ENCODE measurements at places on chromosomes 2 and 18.

GRCh38 chr18:12278741-12279682, 24.9 kb downstream of the CIDEA start:
- peak overlapping the region; percentile 95 for H3K27ac ChIP-seq
- peak; percentile 33 for DNase-seq
- peaks cover 15% of the 10 kb centered on the region for H3K4me1 ChIP-seq
- peak overlapping the region; percentile 66 for H3K4me3 ChIP-seq

DNA sequence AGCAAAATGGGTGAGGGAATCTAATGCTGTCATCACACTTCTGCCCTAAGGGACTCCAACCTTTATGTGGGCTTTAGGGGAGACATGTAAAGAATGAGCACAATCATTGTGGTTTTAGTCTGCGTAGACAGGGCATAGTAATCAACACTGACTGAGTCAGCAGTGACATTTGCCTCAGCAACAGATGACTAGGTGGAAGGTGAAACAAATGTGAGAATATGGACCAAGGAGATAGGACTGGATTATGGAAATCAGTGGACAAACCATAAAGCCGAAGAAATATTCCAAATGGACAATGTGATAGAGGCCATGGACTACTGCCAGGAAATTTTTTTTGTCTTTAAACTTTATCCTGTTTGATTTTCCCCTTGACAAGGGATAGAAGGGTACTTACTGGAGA, 83.9 kb downstream of the PDK1 start:
- H3K27me3 ChIP-seq: no peaks in the 10 kb centered on the region
- no peaks in the 10 kb centered on the region for H3K4me1 ChIP-seq
- H3K27ac ChIP-seq: no peak overlapping the region
- H3K36me3 ChIP-seq: no peaks in the 10 kb centered on the region
- no peak for DNase-seq

DNA sequence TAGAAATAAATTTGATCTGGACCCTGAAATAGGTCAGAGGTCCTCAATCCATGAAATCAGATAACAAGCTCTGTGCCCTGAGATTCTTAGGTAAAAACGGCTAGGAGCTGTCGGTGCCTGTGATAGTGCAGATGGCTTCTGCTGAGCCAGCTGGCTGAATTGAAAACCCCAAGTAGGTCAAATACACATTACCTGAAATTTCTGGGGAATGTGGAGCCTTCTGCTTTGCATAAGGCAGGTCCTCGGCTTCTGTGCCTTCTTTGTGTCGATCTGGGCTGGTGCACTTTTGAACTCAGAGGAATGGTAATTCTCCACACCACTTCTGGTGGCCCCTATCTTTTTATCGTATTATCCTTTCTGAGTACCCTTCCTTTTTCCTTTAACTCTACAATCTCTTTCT, 66.6 kb downstream of the CNTNAP5 start:
- H3K27ac ChIP-seq: no peak overlapping the region
- H3K4me1 ChIP-seq: no peaks in the 10 kb centered on the region
- no peaks in the 10 kb centered on the region for H3K27me3 ChIP-seq
- H3K4me3 ChIP-seq: no peak overlapping the region

DNA sequence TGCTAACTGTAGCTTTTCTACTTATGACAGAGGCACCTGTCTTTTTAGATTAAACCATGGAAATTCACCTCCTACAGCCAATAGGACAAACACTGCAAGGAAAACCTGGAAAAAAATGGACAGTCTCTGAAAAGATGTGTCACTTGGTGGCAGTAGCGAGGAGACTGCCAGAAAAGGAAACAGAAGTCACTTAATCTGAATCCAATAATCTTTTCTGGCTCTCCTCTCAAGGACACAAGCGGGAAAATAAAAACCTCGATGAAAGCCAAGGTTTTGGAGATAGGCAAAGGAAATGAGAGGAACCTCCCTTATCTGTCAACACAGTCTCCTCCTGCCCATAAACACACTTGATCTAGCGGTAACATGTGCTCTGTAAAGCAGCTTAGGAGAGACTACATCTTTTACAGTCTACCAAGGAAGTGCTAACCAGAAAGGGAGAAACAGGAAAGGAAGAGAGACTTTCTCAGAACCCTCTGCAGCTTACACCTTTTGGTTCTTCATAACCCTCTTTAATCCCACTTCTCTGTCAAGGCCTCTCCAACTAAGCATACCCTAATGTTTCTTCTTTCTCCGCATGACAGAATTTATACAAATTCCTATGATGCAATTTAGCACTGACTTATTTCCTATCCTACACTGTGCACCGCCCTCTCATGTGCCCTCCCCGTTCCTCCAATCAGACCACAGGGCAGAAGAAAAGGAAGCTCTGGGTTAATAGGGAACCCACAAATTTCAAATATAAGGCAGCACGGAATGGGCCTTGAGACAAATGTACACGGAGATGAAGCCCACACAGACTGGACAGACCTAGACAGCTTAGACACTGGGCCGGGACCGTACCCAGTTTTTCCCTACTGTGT, 52.8 kb downstream of the CLASP1 start:
- H3K4me3 ChIP-seq: no peak overlapping the region
- peaks cover 10% of the 10 kb centered on the region for H3K36me3 ChIP-seq
- peaks cover 22% of the 10 kb centered on the region for H3K4me1 ChIP-seq
- no peaks in the 10 kb centered on the region for H3K27me3 ChIP-seq
- no peak for DNase-seq

- peak overlapping the region; percentile 94 for H3K27ac ChIP-seq
- H3K27me3 ChIP-seq: no peaks in the 10 kb centered on the region
These were observed 59.2 kb downstream of the DOCK10 start for GRCh38 chr2:224982910-224983711.

- no peaks in the 10 kb centered on the region for H3K36me3 ChIP-seq
- H3K27me3 ChIP-seq: peaks cover 3% of the 10 kb centered on the region
- DNase-seq: no peak
- H3K4me1 ChIP-seq: no peaks in the 10 kb centered on the region
- H3K27ac ChIP-seq: no peak overlapping the region
- H3K4me3 ChIP-seq: no peak overlapping the region
These were observed 90.8 kb downstream of the CCBE1 start for GRCh38 chr18:59606193-59607077.

- DNase-seq: peak; percentile 45
- H3K27me3 ChIP-seq: peaks cover 9% of the 10 kb centered on the region
- H3K27ac ChIP-seq: no peak overlapping the region
- no peaks in the 10 kb centered on the region for H3K4me1 ChIP-seq
- no peaks in the 10 kb centered on the region for H3K36me3 ChIP-seq
These were observed 12.7 kb upstream of the FHOD3 start for GRCh38 chr18:36284671-36285295.

GRCh38 chr2:38079116-38080052, 3.4 kb upstream of the CYP1B1 start:
- DNase-seq: no peak
- no peak overlapping the region for H3K27ac ChIP-seq
- no peaks in the 10 kb centered on the region for H3K36me3 ChIP-seq
- H3K4me1 ChIP-seq: peaks cover 9% of the 10 kb centered on the region
- no peak overlapping the region for H3K4me3 ChIP-seq
- peaks cover 85% of the 10 kb centered on the region for H3K27me3 ChIP-seq

DNA sequence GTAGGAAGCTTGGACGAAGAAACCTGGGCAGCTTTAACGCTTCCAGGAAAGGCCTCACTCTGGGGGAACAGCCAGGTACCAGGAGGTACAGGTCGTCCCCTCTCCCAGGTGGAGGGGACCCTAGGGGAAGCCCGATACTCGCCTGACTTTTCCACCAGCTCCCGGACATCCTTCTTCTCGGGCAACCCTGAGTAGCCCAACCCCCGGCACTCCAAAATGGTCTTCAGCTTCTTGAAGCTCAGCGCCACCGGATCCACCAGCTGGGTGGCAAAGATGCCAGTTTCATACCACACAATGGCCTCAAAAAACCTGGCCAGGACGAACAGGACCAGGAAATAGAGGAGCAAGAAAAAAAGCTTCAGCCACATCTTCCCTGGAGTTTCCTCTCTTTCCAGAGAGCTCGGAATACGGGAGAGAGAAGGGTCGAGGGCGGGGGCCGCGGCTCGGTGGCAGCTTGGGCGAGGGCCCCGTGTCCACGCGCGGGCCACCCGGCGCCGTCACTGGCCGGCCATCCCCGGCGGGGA, 1.1 kb downstream of the RNF103 start:
- peak overlapping the region; percentile 92 for H3K27ac ChIP-seq
- peaks cover 5% of the 10 kb centered on the region for H3K36me3 ChIP-seq
- H3K27me3 ChIP-seq: no peaks in the 10 kb centered on the region
- H3K4me3 ChIP-seq: peak overlapping the region; percentile 93
- peaks cover 41% of the 10 kb centered on the region for H3K4me1 ChIP-seq

DNA sequence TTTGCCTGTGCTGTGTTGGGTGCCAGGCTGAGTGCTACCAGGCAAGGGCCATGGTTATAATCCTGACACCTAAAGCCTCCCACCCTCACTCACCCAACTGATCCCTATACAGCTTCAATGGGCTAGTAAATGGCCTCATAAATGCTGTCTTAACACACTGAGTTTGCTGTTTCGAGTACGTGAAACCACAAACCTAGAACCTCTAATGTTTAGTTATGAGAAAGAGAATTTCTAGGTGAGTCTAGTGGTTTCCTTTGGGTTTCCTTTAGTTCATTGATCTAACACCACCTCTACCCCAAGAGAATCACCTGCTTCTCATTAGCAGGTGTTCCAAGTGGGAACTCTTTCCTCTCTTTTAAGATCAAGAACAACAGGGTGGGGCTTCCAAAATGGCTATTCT, 172.0 kb downstream of the MC4R start:
- H3K4me1 ChIP-seq: no peaks in the 10 kb centered on the region
- DNase-seq: no peak
- peaks cover 10% of the 10 kb centered on the region for H3K27me3 ChIP-seq
- no peak overlapping the region for H3K27ac ChIP-seq
- no peaks in the 10 kb centered on the region for H3K36me3 ChIP-seq
- no peak overlapping the region for H3K4me3 ChIP-seq

- H3K27ac ChIP-seq: no peak overlapping the region
- no peak overlapping the region for H3K4me3 ChIP-seq
- H3K36me3 ChIP-seq: no peaks in the 10 kb centered on the region
- peaks cover 6% of the 10 kb centered on the region for H3K4me1 ChIP-seq
These were observed 119.0 kb upstream of the CELF4 start for GRCh38 chr18:37684590-37684989.

DNA sequence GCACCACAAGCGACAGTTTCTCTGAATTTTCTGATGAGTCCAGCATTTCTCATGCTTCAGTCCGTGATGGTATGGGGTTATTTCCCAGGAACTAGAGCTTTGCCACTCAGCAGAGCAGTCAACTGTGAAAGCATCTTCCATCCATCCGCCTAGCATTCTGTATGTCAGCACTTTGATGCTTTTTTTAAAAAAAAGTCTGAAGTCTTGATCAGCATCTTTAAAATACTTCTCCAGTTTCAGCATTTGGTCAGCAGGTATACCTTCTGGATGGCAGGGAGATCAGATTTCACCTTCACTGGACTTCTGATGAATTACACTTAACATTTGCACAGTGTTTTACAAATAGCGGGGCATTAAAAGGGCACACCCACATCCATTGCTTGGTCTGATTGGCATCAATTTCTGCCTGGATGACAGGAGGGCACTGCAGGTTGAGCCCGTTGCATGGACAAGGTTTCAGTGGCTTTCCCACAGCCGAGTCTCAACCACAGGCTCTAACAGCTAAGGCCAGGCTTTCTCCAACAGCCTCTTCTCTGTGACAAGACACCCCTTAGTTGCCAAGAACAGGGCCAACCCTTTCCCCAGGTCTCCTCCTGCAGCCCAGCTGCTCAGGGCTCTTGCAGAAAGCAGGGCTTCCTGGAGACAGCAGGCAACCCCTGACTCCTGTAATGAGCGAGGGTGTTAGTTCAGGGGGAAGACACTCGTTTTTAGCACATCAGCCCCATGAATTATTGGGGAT, 54.0 kb downstream of the EMILIN2 start:
- no peak overlapping the region for H3K4me3 ChIP-seq
- no peak overlapping the region for H3K27ac ChIP-seq
- peaks cover 6% of the 10 kb centered on the region for H3K27me3 ChIP-seq
- H3K4me1 ChIP-seq: peaks cover 4% of the 10 kb centered on the region
- H3K36me3 ChIP-seq: no peaks in the 10 kb centered on the region

- no peak overlapping the region for H3K4me3 ChIP-seq
- H3K4me1 ChIP-seq: peaks cover 3% of the 10 kb centered on the region
- no peaks in the 10 kb centered on the region for H3K27me3 ChIP-seq
These were observed 14.3 kb upstream of the STAM2 start for GRCh38 chr2:152189622-152190495.

- DNase-seq: no peak
- H3K27me3 ChIP-seq: no peaks in the 10 kb centered on the region
- peaks cover 31% of the 10 kb centered on the region for H3K36me3 ChIP-seq
- no peak overlapping the region for H3K27ac ChIP-seq
- H3K4me1 ChIP-seq: peaks cover 29% of the 10 kb centered on the region
- H3K4me3 ChIP-seq: no peak overlapping the region
These were observed 195.4 kb upstream of the ARL4C start for GRCh38 chr2:234691968-234692955.

DNA sequence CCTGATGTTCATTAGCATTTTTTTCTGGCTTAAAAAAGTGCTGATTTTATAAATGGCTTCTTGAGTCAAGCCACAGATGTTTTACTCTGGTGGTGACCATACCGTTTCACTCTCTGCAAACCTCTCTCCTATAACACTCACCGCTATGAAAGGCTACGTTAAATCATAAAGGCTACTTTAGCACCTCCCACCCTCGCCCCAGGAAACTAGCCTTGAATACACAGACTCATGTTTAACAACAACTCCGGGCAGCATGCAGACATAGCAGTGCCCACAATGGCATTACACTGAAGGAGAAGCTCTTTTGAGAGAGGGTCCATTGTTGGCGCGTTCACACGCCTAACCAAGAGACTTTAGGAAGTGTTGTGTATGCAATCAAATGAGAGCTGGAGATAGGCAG, 5.6 kb downstream of the MYT1L start:
- H3K4me1 ChIP-seq: peaks cover 24% of the 10 kb centered on the region
- no peak overlapping the region for H3K4me3 ChIP-seq
- H3K27me3 ChIP-seq: peaks cover 72% of the 10 kb centered on the region
- no peak for DNase-seq
- H3K27ac ChIP-seq: no peak overlapping the region
- no peaks in the 10 kb centered on the region for H3K36me3 ChIP-seq

- H3K4me3 ChIP-seq: no peak overlapping the region
- peak; percentile 64 for DNase-seq
- H3K4me1 ChIP-seq: peaks cover 38% of the 10 kb centered on the region
- no peak overlapping the region for H3K27ac ChIP-seq
- peaks cover 13% of the 10 kb centered on the region for H3K36me3 ChIP-seq
These were observed 70.2 kb upstream of the SH3BP4 start for GRCh38 chr2:234881413-234882241.

GRCh38 chr2:98569197-98569793, 39.0 kb downstream of the COA5 start:
- H3K27me3 ChIP-seq: no peaks in the 10 kb centered on the region
- no peak overlapping the region for H3K27ac ChIP-seq
- peak; percentile 60 for DNase-seq
- no peak overlapping the region for H3K4me3 ChIP-seq
- no peaks in the 10 kb centered on the region for H3K4me1 ChIP-seq

GRCh38 chr2:233867993-233868532, at the start of gene MSL3B:
Gene MSL3B (minus strand): TSS chr2:233868386.
- peaks cover 31% of the 10 kb centered on the region for H3K27me3 ChIP-seq
- H3K27ac ChIP-seq: no peak within 1 kb of the TSS
- peak within 1 kb of the TSS; percentile 89 for H3K4me3 ChIP-seq
- H3K36me3 ChIP-seq: peaks cover 44% of the 10 kb centered on the region

All from neural crest cell (in vitro differentiated cells).